Type B pancreatic cell (in vitro differentiated cells): ENCODE measurements at places on chromosomes 12 and 14.

DNA sequence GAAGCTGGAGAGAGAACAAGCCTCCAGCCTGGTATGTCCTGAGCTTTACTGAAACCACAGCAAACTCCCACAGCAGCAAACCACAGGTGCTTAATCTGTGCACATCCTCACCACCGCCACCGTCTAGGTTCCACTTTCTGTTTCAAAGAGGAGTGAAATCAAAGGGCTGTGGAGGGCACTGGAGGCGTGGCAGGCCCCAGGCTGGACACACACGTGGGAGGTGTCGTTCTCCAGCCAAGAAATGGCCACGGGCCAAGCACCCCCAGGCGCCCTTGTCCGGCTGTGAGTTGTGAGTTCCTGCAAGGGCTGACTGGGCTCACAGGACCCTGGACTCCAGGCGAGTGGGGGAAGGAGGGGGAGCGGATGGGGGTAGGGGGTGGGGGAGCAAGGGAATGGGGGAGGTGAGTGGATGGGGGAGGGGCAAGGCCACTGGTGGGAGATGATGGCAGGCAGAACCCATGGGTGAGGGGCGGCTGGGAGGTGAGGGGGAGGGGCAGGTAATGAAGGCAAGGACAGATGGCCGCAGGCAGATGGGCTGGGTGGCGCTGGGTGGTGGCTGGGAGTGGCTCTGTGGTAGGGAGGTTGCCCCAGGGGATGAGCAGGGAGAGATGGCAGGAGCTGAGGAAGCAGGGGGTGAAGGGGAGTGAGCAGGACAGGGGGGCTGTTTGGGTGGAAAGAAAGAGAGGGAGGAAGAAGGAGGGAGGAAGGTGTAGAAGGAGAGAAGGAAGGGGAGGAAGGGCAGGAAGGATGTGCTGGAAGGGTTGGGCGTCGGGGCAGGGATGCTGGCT is 86.7 kb downstream of the NCOR2 start:
- no peak for DNase-seq

- no peak for DNase-seq
These were observed 182.3 kb downstream of the SYNE2 start for GRCh38 chr14:64035143-64035542.

- no peak for DNase-seq
These were observed 79.2 kb upstream of the CLMN start for GRCh38 chr14:95398630-95399547.

DNA sequence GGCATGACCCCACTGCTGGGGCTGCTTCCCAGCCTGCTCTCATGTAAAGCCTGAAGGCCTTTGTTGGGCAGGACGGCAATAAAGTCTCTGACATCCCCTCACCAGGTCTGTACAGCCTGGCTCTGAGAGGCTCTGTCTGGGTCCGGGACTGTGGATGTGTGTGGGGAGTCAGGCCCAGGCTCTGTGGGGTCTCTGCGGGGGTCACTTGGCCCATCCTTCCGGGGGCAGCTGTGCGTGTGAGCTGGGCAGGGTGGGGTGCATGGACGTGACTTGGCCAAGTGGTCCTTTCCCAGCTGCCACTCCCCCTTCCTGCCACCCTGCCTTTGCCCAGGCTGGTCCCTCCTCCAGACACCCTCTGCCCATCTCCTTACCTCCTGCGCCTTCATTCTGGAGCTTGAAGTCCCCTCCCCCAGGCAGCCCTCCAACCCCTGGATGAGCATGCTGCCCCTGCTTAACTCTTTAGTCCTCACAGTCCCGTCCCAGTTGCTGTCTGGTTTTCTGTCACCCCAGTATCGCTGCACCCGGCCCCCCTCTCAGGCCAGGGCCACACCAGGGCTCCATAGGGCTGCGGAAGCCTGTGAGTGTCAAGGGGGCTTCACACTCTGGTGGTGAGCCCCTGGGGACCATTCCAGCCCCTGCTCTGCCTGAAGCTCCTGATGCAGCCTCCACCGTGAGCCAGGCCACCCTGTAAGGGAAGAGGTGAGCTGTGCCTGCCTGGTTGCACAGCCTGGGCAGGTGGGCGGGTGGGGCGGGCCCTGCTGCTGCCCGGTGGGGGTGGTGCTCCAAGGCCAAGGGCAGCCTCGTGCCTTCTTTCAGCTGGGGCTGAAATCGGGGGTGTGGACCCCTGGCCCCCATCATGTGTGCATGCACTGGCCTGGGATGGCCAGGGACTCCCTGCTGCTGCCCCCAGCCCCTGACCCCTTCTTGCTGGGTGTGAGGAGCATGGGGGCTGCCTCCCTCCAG is 25.5 kb upstream of the KIF26A start:
- DNase-seq = no peak

DNA sequence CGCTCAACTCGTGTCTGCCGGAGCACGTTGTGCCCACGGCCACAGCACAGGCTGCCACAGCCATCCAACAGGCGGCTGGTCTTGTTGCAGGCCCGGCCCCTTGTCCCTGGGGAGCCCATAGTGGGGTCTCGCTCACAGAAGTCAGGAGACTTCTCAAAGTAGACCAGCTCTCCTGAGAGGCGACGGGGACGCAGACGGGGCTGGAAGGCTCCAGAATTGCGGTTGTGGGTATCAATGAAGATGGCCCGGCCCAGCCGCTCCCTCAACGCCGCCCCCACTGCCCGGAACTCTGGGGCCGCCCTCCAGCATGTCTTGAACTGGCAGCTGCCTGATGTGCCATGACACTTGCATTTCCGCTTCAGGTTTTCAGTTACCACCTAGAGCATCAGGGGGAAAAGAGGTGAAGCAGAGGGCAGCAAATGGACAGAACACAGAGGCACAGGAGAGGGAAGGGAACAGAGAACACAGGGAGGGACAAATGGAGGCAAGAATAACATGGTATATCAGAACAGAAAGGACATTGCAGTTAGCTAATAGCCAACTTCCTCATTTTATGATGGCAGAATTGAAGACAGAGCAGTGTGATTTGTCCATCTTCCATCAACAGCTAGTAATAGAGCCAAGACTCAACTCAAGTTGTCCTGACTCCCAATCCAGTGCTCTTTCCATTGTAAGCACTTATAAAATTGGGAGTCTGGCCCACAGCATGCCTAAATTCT is 5.2 kb downstream of the WNT10B start:
- DNase-seq = no peak

DNA sequence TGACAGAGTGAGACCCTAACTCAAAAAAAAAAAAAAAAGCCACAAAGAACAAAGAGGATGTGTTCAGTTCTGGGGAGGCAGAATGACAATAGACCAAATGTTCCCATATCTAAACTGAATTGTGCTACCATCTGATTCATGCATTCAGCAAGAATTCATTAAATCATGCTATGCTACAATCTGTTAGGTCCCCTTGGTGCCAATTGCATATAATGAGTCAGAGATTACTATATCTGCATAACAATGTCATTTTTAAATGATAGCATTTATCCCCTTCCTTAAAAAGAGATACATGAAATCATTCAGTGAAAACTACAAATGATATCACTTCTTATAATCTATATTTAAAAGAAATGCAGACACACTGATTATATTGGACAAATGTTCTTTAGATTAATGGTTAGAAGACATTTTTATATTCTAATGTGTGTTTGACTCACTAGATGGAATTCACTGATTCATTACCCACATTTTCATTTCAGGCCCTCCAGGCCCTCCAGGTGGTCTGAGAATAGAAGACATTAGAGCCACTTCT is 207.6 kb upstream of the PDZRN4 start:
- no peak for DNase-seq
